Sigmoid colon (tissue), 7 donors: ENCODE measurements at places on chromosomes 2 and 18. TPM values are rescaled to one million over a fixed set of nuclear protein-coding genes. Genes with fewer than 3 reads are reported as not detected.
A peak's percentile ranks its signal among the peaks of the same experiment; 100 is the strongest.

DNA sequence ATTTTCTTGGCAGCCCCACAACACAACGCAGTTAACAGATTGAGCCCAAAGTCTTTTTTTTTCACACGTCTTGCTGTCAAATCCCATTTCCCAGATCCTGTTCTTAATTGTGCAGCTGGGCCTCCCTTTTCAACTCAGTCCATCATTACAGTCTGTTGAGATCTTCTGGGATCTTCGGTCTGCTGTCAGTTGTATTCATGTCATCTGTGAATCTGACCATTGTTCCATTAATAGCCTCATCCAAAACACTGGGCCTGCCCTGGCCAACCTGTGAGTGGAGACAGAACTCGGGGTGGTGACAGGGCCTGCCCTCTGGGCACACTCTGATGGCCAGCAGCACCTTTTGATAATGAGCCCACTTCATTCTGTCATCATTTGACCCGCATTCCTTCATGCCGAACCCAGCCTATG lies 39.7 kb upstream of the SEMA4C start:
- H3K36me3 ChIP-seq, result no peaks in the 10 kb centered on the region
- peak overlapping the region; percentile 93 for H3K27ac ChIP-seq
- no peaks in the 10 kb centered on the region for H3K27me3 ChIP-seq
- DNase-seq, result no peak
- H3K4me1 ChIP-seq, result peaks cover 56% of the 10 kb centered on the region

DNA sequence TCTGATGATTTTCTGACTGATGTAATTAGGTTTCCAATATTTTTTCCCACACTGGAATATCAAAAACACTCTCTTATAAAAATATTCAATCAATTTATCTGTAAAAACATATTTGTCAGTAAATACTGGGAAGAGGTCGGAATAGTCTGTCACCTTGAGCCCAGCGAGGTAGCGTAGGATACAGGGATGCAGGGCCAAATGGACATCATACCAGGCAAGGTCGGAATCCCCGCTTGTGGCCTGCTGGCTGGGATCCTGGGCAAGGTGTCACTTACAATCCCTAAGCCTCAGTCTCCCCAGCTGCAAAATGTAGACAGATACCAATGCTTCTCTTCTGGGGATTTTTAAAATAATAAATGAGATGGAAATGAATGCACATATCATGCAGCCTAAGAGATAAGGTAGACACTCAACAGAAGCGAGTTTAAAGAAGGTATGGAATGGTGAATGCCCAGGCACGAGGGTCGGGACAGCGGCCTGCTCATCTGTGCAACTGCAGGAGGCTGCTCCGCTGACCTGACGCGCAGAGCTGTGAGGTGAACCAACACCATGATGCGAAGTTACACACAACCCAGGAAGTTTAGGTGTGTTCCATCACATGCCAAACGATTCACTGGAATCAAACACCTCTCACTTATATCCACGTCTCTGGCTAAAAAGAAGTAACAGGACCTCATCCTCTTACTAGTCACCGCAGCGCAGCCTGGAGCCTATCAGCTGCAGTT lies 98.2 kb downstream of the EIPR1 start:
- H3K36me3 ChIP-seq, result no peaks in the 10 kb centered on the region
- peaks cover 14% of the 10 kb centered on the region for H3K4me1 ChIP-seq
- no peak overlapping the region for H3K4me3 ChIP-seq

GRCh38 chr2:1593371-1594122 lies 150.8 kb downstream of the PXDN start:
- H3K4me3 ChIP-seq, result no peak overlapping the region
- no peaks in the 10 kb centered on the region for H3K36me3 ChIP-seq
- H3K27me3 ChIP-seq, result no peaks in the 10 kb centered on the region

DNA sequence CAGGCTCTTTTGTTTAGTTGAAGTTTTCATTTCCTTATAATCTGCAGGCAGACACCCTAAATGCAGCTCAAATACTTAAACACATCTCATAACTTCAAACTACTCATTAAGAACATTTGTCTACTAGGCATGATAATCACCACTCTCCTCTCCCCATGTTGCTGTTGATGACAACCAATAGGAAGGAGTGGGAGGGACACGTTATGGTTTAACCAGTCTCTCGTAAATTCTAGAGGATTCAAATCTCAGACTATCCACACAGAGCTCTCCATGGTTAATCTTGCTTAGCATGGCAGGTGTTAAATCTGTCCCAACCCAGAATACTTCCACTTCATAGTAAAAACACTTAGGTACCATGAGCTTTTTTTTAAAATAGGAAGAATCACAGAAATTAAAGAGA lies 127.4 kb upstream of the AQP4 start:
- no peak overlapping the region for H3K4me3 ChIP-seq
- H3K4me1 ChIP-seq, result no peaks in the 10 kb centered on the region
- no peak overlapping the region for H3K27ac ChIP-seq
- H3K36me3 ChIP-seq, result no peaks in the 10 kb centered on the region

GRCh38 chr2:121202541-121203310 lies 82.3 kb downstream of the TFCP2L1 start:
- no peaks in the 10 kb centered on the region for H3K36me3 ChIP-seq
- DNase-seq, result no peak
- no peak overlapping the region for H3K4me3 ChIP-seq
- H3K4me1 ChIP-seq, result no peaks in the 10 kb centered on the region
- no peak overlapping the region for H3K27ac ChIP-seq
- no peaks in the 10 kb centered on the region for H3K27me3 ChIP-seq

GRCh38 chr2:234322766-234323465 lies 174.0 kb downstream of the ARL4C start:
- H3K4me1 ChIP-seq, result no peaks in the 10 kb centered on the region
- H3K4me3 ChIP-seq, result no peak overlapping the region

GRCh38 chr2:47077442-47078117 lies 77.5 kb downstream of the STPG4 start:
- no peak for DNase-seq
- no peak overlapping the region for H3K4me3 ChIP-seq
- H3K27ac ChIP-seq, result peak overlapping the region; percentile 96
- peaks cover 70% of the 10 kb centered on the region for H3K4me1 ChIP-seq
- peaks cover 7% of the 10 kb centered on the region for H3K36me3 ChIP-seq

DNA sequence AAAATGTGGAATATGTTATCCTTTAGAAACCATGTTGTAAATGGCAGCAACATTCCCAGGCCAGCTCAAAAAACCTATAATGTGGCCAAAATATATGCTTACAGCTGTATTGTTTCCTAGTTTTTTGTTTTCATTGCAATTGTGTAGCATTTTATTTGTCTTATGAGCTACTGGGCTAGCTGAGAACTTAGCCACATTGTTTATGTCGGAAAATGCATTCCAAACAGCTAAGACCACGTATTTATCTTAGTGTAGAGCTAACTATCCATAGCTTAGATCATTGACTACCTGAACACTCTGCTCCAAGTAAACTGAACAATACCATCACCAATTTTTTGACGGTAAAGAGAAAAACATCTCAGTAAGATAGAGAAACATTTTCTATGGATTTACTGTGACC lies 38.4 kb downstream of the METAP1D start:
- H3K36me3 ChIP-seq, result no peaks in the 10 kb centered on the region
- H3K27ac ChIP-seq, result no peak overlapping the region
- no peaks in the 10 kb centered on the region for H3K27me3 ChIP-seq
- H3K4me1 ChIP-seq, result no peaks in the 10 kb centered on the region
- DNase-seq, result no peak
- H3K4me3 ChIP-seq, result no peak overlapping the region

DNA sequence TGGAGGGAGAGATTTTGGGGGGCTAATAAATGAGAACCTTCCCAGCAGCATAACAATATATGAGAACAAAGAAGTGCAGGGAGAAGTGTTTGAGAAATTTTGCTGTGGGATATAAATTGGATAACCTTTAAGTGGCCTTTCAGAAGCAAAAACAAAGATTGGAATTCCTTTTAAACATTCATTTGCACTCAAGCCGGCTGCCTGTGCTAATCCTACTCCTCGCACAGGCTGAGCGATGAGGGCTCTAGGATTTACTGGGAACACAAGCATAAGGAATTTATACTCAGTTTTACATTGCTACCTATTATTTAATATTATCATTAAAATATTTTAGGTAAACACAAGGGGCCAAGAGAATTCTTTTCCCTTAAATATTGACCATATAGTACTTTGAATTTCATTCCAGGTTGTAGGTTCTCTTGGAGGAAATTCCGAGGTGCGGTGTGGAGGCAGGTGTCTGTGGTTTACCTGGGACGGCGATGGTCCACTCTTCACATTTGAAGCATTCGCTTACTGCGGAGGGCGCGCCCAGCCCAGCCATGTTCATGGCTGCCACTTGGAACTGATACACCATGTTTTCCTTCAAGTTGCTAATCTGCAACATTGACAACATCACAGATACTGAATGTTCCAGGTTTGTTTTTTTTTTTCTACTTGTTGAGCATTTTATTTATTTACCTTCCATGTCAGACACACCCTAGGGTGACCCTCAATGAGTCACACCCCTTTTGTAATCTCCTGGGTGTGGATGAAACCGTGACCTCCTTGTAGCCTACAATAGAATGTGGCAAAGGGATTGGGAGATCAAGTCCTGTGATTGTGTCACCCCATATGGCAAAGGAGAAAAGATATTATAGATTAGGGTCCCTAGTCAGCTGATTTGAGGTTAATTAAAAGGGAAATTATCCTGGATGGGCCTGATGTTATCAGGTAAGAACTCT lies 100.1 kb downstream of the MYOM1 start:
- no peaks in the 10 kb centered on the region for H3K4me1 ChIP-seq
- H3K4me3 ChIP-seq, result no peak overlapping the region
- H3K36me3 ChIP-seq, result peaks cover 19% of the 10 kb centered on the region
- no peak for DNase-seq
- no peaks in the 10 kb centered on the region for H3K27me3 ChIP-seq

DNA sequence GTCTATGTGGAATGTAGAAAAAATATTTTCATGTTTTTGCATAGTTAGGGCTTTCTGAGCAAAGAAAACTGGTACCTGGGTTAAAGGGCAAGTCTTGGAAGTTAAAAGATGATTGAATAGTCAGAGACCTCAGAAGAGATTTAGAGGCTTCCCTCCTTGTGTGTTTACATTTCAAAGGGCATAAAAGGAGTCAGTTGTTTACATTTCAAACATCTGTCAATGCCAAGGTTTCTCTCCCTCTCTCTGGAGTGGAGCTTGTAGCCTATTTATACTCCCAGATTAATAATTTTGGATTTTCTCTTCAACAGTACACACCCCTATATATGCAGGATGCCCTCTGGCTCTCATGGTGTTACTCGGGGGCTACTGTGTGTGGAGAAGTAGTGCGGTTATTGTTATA lies 8.6 kb downstream of the M1AP start:
- no peak overlapping the region for H3K27ac ChIP-seq
- no peaks in the 10 kb centered on the region for H3K36me3 ChIP-seq
- H3K4me3 ChIP-seq, result no peak overlapping the region
- H3K4me1 ChIP-seq, result no peaks in the 10 kb centered on the region
- no peaks in the 10 kb centered on the region for H3K27me3 ChIP-seq

DNA sequence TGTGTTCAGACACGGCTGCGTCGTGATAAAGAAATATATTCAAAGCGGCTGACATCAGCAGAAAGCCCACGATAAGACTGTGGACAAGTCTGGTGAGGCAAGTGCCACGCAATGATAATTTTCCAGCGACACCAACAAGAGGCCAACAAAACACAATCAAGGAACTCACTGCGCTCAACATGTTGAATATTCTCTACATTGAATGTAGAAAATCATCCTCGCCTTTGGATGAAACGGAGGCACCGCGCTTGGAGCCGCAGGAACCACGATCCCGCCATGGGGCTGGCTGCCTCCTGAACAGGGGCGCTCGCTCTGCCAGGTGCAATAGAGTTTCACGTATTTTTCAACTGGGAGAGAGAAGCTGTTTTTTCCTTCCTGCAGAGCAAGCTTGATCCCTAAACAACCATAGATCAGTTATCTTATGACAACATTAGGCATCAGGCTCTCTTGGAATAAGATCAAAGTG lies 220.3 kb downstream of the ATAD2B start:
- no peaks in the 10 kb centered on the region for H3K27me3 ChIP-seq
- H3K4me3 ChIP-seq, result no peak overlapping the region
- peaks cover 12% of the 10 kb centered on the region for H3K4me1 ChIP-seq

- H3K27me3 ChIP-seq, result peaks cover 17% of the 10 kb centered on the region
- peak overlapping the region; percentile 99 for H3K27ac ChIP-seq
- H3K4me3 ChIP-seq, result no peak overlapping the region
- peaks cover 87% of the 10 kb centered on the region for H3K4me1 ChIP-seq
- no peak for DNase-seq
These were observed 4.9 kb downstream of the SPEG start for GRCh38 chr2:219439506-219439905.

GRCh38 chr2:147869934-147870333 lies 25.1 kb downstream of the ACVR2A start:
- no peaks in the 10 kb centered on the region for H3K4me1 ChIP-seq
- H3K27ac ChIP-seq, result no peak overlapping the region
- no peak for DNase-seq
- no peaks in the 10 kb centered on the region for H3K36me3 ChIP-seq

- no peaks in the 10 kb centered on the region for H3K36me3 ChIP-seq
- DNase-seq, result no peak
- H3K27me3 ChIP-seq, result no peaks in the 10 kb centered on the region
- no peak overlapping the region for H3K27ac ChIP-seq
- H3K4me3 ChIP-seq, result no peak overlapping the region
These were observed 47.6 kb downstream of the RPL37A start for GRCh38 chr2:216546241-216546640.

GRCh38 chr2:209525834-209526281 lies 102.0 kb downstream of the MAP2 start:
- no peaks in the 10 kb centered on the region for H3K27me3 ChIP-seq
- no peak for DNase-seq
- H3K4me1 ChIP-seq, result no peaks in the 10 kb centered on the region
- H3K4me3 ChIP-seq, result no peak overlapping the region

GRCh38 chr2:35035883-35036282 lies 1319.7 kb upstream of the CRIM1 start:
- no peak overlapping the region for H3K27ac ChIP-seq
- H3K36me3 ChIP-seq, result no peaks in the 10 kb centered on the region
- no peak for DNase-seq

The SERPINB10 gene
- total RNA-seq, result not detected

The OTOS gene
- not detected for total RNA-seq

The GDF7 gene
- total RNA-seq, result 0.71 TPM

The DNER gene
- total RNA-seq, result 17.1 TPM

The FAM237A gene
- total RNA-seq, result not detected

The OXER1 gene
- 0.33 TPM for total RNA-seq

The RGPD4 gene
- total RNA-seq, result not detected

The TMEM87B gene
- total RNA-seq, result 16.7 TPM
